NCI-H82 (cell line): ENCODE measurements at places on chromosomes 2 and 18.
A peak's percentile ranks its signal among the peaks of the same experiment; 100 is the strongest.

- DNase-seq: no peak
Measured at GRCh38 chr2:144449028-144449406, 70.9 kb downstream of the ZEB2 start.

- no peak for DNase-seq
Measured at GRCh38 chr18:56139372-56139771, 499.0 kb downstream of the TXNL1 start.

GRCh38 chr2:9961013-9961412 lies 9.5 kb downstream of the GRHL1 start:
- peak; percentile 40 for DNase-seq

- DNase-seq: no peak
Measured at GRCh38 chr2:44286884-44287638, 11.8 kb downstream of the SLC3A1 start.

DNA sequence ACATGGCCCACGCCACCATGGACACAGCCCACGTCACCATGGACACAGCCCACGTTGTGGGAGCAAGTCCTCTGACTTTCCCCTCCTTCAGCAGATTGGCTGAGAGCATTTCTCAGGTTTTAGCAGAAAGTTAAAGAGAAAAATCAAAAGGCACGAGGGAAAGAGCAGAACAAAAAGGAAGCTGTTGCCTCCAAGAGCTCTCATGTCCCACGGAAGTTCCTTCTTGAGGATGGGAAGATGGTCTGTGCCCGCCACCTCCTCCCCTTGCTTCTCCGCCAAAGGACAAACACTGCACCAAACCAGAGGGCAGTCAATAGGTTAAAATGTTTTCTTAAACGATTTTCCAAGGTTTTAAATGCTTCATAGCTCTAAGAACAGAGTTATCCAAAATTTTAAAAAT lies 148.4 kb downstream of the HDAC4 start:
- no peak for DNase-seq

DNA sequence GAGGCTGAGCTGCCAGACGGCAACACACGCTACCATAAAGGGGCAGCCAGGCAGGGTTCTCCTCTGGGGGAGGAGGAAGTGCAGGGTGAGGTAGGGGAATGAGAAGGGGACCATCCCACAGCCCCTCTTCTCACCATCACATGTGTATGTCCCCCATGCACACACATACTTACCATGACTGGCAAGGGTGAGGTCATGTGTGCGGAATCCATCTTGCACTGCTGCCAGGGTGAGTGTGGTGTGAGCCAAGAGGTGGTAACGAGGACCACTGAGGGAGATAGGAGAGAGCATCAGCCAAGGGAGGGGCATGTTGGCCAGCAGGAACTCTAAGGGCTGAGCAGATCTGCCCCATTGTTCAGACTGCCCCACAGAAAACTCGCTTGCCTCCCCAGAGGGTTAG lies 7.1 kb downstream of the WDR54 start:
- no peak for DNase-seq

- DNase-seq: no peak
Measured at GRCh38 chr2:105926960-105927678, 182.4 kb downstream of the NCK2 start.

DNA sequence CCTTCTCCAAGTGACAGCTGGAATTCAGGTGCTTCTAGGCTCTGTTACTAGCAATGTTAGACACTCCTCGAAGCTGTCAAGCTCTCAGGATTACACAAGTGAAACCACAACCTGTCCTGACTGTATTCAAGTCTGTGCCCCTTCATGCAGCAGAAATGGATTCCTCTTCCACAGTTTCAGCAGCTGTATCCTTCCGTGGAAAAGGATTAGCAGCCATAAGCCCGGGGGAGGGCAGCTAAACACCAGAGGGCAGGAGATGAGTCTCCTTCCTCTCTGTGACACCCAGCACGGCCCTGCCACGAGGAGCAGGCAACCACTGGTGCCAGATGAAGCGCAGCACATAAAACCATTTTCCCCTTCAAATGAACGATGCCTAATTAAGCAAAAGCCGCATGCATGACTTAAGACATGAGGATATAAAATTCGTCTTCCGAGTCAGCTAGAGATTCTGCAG lies 1.2 kb downstream of the ST3GAL5 start:
- peak; percentile 86 for DNase-seq

DNA sequence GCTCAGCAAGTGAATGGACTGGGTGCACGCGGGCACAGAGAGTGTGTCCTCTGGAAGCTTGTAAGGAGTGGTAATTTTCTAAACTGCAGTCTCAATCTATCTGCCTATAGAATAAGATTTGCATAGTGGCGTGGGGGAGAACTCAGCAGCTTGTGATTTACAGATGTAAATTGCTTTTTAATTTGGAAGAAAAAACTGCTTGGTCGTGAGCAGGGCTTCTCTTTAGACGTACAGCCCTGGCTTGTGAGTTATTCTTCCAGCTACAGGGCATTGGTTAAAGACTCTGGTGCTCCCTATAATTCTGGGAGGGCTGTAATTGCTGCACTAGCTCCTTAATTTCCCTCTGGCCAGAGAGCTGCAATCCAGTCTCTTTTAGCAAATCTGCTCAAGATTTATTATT lies 84.9 kb downstream of the MARCO start:
- DNase-seq: no peak

GRCh38 chr2:11222845-11223244 lies 67.6 kb downstream of the SLC66A3 start:
- no peak for DNase-seq

GRCh38 chr2:47833516-47833968 lies 50.6 kb downstream of the MSH6 start:
- no peak for DNase-seq

- DNase-seq: no peak
Measured at GRCh38 chr2:61998426-61998825, 93.0 kb downstream of the COMMD1 start.

DNA sequence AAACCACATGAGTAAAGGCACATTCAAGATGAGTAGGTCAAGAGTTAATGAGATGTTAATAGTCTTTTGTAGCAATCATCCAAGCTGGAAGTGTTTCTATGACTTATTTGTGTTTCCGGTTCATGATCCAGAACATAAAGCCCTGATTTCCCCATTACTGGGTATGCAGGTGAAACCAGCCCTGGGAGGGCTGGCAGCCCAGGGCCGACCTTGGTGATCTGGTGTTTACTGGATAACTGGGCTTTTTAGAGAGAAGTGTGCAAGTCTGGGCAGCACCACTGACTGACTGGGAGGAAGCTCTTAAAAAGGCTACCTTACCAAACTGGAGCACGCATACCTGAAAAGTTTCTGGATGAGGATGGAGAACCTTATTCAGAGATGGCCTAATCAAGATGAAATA lies 431.6 kb upstream of the VRK2 start:
- DNase-seq: no peak

DNA sequence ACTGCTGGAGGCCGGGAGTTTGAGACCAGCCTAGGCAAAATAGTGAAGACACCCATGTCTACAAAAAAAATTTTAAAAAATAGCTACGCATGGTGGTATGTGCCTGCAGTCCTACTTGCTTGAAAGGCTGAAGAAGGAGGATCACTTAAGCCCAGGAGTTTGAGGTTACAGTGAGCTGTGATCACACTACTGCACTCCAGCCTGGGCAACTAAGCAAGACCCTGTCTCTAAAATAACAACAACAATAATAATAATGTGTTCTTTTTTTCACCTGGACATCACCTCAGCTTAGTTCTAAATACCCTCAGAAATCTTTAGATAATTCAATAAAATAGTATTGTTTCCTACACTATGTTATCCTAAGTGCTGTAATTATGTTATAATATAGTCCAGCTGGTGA lies 397.1 kb upstream of the ZNF804A start:
- no peak for DNase-seq

GRCh38 chr2:148742373-148742772 lies 97.8 kb downstream of the EPC2 start:
- DNase-seq: no peak

GRCh38 chr2:47345590-47345924 lies 57.4 kb upstream of the MSH2 start:
- DNase-seq: peak; percentile 66

DNA sequence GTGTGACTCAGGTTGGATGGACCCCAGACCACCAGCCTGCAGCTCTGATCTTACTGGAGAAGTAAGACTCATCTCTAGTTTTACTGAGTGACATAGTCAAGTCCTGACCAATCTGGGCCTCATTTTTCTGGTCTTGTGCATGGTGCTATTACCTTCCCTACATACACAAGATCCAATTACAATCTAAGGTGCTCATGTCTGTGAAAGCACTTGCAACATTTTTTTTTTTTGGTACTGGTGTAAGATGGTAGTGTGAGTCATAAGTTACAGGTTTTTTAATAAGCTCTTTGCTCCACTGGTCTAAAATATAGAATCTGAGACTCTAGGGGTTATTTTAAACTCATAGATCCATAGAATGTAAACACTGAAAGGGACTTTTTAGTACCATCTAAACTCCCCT lies 117.3 kb upstream of the EFEMP1 start:
- DNase-seq: no peak

- no peak for DNase-seq
Measured at GRCh38 chr2:200101922-200102321, 146.5 kb downstream of the MAIP1 start.

- DNase-seq: no peak
Measured at GRCh38 chr2:233156001-233156400, 95.5 kb upstream of the ATG16L1 start.

GRCh38 chr2:21263622-21264021 lies 139.9 kb downstream of the TDRD15 start:
- no peak for DNase-seq

GRCh38 chr18:74496508-74497323 lies 553 bp downstream of the CNDP2 start:
- peak; percentile 54 for DNase-seq

- no peak for DNase-seq
Measured at GRCh38 chr2:75862547-75862946, 151.8 kb upstream of the GCFC2 start.

DNA sequence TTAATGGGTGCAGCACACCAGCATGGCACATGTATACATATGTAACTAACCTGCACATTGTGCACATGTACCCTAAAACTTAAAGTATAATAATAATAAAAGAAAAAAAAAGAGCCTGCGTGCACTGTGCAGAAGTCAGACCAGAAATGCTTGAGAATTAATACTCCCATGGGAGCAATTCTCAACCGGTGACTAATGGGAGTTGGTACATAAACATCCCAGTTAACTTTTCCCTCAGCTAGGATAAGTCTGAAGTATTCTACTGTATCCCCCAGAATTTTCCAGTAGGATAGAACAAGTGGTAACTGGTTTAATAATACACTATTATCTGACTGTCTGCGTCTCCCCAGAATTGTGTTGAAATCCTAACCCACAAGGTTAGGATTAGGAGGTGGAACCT lies 113.6 kb upstream of the COL5A2 start:
- no peak for DNase-seq

- DNase-seq: peak; percentile 22
Measured at GRCh38 chr2:212953170-212953920, 198.1 kb downstream of the IKZF2 start.

DNA sequence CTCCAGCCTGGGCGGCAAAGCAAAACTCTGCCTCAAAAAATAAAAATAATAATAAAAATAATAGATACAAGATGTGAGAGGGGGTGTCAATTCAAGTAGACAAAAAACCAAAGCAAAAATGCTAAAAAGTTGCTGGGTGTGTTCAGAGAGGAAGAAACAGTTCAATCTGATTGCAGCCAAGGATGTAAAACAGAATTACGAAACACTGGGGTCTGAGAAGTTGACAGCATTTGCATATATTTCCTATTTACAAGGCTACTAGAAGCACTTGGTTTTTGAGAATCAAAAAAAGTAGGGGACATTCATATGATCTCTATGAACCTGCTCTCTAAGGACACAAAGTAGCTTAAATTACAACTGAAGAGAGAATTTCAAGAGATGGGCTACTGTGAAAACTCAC lies 7.6 kb downstream of the TRIP12 start:
- DNase-seq: no peak

DNA sequence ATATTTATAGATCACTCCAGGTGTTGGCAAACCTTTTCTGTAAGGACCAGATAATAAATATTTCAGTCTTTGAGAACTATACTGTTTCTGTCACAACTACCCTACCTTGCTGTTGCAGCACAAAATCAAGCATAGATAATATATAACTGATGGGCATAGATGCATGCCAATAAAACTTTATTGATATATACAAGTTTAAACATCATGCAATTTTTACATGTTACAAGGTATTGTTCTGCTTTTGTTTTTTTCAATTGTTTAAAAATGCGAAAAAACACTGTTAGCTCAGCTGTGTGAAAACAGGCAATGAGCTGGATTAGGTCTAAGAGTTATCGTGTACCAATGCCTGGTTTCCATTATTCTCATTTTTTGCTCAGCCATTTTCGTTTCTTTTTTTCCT lies 47.6 kb upstream of the FN1 start:
- no peak for DNase-seq

DNA sequence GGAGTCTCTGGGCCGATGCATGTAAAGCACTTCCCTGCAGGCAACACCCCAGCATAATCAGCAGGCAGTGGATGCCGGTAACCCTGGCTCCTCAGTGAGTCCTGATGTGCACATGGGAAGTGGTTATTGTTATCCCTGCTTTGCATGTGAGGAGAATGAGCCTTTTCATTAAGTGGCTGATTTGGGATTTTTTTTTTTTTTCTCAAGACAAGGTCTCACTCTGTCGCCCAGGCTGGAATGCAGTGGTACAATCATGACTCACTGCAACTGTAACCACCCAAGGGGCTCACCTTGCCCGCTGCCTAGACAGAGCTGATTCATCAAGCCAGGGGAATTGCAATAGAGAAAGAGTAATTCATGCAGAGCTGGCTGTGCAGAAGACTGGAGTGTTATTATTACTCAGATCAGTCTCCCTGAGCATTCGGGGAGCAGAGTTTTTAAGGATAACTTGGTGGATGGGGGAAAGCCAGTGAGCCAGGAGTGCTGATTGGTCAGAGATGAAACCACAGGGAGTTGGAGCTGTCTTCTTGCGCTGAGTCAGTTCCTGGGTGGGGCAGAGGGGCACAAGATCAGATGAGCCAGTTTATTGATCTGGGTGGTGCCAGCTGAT lies 95.4 kb downstream of the SOCS6 start:
- no peak for DNase-seq

GRCh38 chr2:166334805-166335204 lies 40.9 kb downstream of the SCN9A start:
- DNase-seq: no peak

DNA sequence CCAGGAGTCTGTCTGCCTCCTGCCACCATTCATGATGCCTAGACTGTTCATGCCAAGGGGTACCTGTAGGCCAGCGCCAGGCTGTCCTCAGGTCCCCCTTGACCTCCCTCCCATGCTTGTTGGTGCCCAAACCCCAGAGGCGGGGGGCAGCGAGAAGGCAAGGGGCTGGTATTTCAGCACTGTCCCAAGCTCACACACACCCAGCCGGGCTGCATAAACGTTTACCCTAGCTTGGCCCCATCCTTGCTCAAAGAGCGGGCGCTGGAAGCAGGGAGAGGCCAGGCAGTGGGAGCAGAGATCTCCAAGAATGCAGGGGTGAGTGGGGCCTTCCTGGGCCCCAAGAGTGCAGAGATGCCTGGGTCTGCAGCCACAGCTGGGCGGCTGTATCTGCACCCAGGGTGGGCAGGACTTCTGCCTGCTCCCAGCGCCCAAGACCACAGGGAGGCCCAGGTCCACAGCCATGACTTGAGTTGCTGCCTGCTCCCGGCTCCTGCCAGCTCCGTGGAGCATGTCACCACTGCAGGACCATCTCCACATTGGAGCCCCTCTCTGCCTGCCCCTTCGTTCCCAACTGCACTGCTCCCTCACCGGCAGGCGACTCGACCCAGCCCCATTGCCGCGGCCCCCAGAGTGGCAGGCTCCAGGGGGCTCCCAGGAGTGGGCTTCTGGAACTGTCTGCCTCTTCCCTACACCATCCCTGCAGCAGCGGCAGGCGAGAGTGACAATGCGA lies 616.6 kb downstream of the METTL4 start:
- no peak for DNase-seq
